ENCODE measurements at places on chromosomes 7 and 10. TPM values are rescaled to one million over a fixed set of nuclear protein-coding genes. Genes with fewer than 3 reads are reported as not detected.

The TAS2R4 gene
- polyA plus RNA-seq: 5.4 TPM

The STAG3 gene
- polyA plus RNA-seq: 33.8 TPM

GRCh38 chr10:113469796-113470195 lies 83.1 kb upstream of the HABP2 start:
- no peak for DNase-seq

DNA sequence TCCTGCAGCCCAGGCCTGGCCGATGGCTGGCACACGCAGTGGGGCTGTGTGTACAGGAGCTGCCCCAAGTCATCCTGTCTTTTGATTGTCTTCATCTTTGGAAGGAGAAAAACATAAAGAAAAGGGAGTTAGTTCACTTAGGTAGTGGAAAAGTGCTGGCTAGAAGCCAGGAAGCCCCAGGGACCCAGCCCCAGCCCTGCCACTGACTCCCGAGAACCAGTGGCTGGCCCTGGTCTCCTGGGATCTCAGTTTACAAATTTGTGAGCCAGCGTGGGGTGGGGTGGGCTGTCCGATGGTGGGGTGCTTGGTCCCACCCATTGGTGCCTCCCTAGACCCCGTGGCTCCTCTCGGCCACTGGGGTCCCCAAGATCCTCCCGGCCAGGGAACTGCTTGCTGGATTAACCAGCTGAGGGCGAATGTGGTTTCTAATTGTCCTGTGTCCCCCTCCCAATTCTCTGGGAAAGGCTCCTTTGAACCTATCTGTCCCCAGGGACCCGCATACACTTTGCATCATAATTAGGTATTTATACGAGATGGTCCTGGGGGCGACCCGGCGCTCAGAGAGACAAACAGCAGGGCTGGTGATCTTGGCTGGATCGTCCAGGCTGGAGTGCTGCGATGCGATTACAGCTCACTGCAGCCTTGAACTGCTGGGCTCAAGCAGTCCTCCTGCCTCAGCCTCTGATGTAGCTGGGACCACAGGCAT lies 16.3 kb upstream of the CHST12 start:
- DNase-seq: no peak

- DNase-seq: no peak
These were observed 58.1 kb downstream of the FHIP2A start for GRCh38 chr10:114879541-114880158.
